Occipital lobe (tissue), 3 donors: ENCODE measurements at places on chromosomes 1 and 21. TPM values are rescaled to one million over a fixed set of nuclear protein-coding genes. Genes with fewer than 3 reads are reported as not detected.

DNA sequence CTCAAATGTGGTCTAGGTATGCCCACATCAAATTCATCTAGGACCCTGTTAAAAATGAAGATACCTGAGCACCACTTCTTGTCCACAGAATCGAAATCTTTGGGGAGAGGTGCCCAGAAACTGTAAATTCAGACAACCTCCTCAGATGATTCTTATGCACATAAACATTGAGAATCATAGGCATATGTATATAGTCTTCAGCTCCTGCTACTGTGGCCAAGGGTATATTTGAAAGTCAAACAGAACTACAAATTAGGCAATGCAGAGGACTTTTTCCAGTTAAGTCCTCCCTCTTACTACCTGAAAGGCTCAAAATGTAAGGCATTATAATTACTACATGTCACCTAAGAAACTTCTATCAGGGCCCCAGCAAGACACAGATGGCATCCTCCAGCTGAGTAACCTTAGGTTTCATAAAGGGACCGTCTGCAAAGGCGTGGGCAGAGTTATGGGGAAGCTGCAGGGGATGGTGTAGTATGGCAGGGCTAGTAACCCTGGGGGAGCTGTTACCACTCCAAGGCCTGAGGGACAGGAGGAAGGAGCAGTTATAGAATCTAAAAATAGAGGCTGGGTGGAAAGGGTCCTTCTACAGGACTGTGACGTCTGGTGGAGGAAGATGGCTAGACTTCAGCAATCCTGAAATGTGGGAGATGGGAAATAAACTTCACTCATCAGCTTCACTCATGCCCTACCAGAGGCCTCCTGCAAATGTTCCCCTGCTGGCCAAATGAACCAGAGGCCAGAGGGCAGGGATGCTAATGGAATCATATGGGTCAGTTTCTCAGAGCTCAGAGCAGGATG lies 46.3 kb downstream of the DAB1 start:
- DNase-seq, result no peak

DNA sequence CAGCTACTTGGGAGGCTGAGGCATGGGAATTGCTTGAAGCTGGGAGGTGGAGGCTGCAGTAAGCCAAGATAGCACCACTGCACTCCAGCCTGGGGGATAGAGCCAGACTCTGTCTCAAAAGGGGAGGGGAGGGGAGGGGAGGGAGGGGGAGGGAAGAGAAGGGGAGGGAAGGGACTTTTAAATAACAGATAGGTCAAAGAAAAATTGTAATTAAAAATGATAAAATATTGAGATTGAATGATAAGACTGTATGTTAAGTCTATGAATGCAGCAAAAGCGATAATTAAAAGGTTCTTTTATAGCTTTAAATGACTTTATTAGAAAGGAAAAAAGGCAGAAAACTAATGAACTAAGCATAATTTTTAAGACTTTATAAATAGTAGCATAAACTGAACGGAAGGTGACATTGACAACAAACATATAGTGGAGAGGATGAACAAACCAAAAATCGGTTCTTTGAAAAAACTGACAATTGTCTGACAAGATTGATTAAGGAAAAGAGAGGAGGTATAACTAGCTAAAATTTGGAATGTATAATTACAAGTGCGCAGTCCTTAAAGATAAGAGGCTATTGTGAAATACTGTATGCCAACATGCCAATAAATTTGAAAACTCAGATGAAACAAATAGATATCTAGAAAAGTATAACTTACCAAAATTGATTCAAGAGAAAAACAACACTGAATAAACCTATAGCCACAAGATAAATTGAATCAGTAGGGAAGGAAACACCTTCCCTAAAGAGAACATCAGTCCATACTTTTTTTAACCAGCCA lies 8.4 kb downstream of the SPOCD1 start:
- DNase-seq, result no peak

CYP4A22 gene
- total RNA-seq, result not detected

DNA sequence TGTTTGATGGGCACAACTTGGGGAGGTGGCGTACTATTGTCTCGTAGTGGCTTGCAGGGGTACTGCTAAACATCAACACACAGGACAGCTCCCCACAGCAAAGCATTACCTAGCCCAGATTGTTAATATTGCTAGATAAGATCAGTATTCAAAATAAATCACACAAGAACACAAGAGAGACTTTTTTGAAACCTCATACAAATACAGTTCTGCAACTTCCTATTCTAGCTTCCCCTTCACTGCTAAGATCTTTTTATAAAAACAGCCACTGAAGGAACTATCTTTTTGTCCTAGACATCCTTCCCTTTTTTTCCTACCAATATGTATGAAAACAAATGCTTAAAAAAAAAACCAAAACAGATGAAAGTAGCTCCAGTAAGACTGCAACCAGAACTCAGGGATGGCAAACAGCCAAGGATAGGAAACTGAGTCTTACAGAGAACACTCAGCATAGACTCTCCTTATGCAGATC lies 137.8 kb upstream of the KRTAP19-8 start:
- no peak for DNase-seq

DNA sequence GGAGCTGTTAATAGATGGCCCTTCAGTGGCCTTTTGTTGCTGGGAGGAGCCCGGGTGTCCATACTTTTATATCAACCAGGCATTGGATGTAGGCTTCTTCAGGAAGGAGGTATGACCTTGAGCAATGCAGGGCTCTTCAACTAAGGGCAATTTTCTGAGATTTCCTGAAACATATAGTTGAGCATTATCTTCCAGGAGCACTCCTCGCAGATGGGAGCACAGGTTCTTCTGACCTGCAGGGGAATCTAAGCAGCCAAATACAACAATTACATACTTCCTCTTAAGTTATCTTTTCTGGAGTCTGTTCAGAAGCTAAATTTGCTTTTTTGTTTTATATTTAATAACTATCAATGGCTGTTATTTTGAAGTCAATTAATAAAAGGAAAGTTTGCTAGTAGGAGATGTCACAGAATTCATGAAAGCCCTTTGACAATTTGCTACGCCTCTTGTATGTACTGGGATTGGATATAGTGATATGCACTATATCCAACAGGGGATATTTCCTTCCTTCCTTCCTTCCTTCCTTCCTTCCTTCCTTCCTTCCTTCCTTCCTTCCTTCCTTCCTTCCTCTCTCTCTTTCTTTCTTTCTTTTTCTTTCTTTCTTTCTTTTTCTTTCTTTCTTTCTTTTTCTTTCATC lies 422.6 kb upstream of the NEGR1 start:
- no peak for DNase-seq

DNA sequence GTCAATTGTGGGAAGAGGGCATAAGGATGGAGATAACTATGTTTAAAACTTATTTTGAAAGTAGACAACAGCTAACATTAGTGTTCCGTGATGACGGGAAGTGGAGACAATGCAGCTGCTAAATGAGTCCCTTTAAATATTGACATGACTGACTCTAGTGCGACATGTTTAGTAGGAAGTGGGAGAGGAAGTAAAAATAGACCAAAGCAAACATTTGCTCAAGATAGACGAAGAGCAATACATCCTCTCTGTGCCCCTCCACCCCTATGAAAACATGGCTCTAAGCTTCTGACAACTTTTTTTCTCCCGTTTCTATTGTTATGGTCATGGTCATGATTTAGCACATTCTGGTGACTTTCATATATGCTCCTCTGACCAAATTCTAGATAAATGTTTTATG lies 60.0 kb upstream of the HMCN1 start:
- no peak for DNase-seq

C1orf185 gene
- not detected for total RNA-seq

DNA sequence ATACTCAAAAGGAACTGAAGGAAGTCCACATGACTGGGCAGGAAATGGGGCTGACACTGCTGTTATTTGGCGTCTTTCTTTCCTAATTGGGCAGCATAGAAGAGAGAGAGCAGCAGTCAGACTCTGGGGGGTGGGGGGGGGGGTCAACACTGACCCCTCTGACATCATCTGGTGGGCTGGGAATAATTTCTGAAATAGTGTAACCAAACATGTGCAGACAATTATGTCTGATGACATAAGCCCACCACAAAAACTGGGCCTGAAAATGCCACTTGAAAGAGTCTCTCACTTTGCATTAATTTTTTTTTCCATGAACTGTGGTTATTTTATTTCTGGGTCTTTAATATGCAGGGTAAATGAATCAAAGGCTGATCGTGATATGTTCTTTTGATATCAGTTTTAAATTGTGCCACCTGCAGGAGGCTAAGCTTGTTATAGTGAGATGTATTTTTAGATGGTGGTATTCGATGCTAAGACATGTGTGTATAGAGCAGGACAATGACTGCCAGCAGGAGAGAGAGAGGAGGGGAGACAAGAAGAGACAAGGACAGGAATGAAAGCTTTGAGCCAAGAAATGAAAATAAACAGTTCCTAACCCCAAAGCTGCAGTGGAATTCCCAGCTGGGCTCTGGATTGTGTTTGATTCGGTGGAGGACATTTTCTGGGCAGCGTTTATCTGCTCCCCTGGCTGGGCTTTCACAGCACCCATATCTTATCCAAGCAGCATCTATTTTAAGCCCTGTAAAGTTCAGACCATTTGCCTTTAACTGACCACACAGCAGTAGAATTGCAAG lies 264.7 kb downstream of the PBX1 start:
- no peak for DNase-seq

GRCh38 chr1:208279826-208280588 lies 35.8 kb upstream of the PLXNA2 start:
- no peak for DNase-seq

GRCh38 chr21:31298618-31299269 lies 45.3 kb downstream of the TIAM1 start:
- DNase-seq, result no peak

DNA sequence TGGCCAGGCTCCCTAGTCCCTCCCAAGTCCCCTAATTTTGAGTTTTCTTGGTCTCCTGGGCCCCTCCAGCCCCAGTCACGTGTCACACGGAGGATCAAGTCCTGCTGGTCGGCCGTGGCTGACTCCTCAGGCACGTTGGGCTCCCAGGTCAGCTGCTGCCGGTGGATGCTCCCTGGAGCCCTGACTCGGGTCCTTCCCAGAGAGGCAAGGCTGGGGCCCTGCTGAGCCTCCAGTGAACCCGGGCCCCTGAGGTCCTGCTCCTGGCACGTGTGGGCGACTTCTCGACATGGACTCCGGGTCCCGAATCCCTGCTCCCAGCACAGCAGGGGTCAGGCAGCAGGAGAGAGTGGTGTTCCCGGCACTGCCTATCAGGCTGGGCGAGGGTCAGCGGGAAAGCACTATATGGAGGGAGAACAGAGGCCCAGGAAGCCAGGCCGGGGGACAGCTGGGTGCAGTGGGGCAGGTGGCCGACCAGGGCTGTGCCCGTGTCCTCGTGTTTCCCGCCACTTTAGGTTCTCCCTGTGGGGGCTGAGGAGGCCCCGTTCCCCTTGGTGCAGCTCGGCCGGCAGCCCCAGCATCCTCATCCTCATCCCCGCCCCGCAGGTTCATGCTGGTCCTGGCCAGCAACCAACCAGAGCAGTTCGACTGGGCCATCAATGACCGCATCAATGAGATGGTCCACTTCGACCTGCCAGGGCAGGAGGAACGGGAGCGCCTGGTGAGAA lies 13.2 kb downstream of the TMEM240 start:
- no peak for DNase-seq

- DNase-seq, result no peak
Measured at GRCh38 chr1:155174324-155175280, 953 bp downstream of the TRIM46 start.

RGS8 gene
- 7.8 TPM for total RNA-seq

DNA sequence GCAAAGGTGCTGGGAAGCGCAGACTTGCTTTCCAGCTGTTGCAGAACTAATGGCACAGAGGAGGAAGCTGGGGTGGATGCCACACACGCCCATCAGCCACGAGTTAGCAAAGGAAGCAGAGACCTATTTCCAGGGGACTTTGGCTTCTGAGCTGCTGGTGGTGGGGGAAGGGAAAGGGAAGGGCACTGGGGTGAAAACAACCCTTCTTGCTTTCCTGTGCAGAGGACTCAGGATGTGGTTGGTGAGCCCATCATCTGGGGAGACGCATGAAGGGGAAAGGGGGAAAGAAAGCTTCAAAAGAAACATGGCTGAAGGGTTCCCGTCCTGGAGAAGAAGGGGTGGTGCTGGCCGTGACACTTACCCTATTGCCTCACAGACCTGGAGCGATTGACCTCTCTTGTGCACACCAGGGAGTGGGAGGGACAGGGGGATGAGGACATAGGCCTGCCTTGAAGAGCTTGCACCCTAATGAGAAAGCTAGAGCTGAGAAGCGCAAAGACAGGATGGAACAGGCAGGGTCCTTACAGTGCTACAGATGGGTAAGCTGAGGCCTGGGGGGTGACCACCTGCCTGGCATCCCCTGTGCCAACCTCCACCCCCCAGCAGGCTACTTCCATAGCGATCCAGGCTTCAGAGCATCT lies 140.8 kb upstream of the RAB4A start:
- DNase-seq, result no peak

DNA sequence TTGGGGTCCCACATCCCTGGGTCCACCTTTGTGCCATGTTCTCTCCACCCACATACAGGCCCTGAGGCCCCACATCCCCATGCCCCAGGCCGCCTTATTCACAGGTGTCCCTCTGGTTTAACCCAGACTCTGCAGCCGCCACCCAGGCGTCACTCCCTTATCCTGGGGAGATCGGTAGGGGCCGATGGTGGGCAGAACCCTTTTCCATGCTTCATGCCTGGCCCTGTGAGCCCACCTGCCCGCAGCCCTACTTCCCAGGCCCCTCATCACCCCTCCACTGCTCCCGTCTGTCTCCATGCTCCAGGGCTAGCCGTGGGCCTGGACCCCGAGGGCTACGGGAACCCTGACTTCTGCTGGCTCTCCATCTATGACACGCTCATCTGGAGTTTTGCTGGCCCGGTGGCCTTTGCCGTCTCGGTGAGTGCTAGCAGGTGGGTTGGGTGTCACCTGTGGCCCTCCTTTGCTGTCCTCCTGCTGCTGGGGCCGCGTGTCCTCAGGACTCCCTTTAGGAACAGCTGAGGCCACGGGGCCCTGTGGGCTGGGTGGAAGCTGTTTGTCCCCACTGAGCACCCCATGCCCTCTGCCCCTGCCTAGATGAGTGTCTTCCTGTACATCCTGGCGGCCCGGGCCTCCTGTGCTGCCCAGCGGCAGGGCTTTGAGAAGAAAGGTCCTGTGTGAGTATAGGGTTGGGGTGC lies 12.2 kb downstream of the PSRC1 start:
- DNase-seq, result no peak

GRCh38 chr1:88802950-88803349 lies 88.4 kb downstream of the GTF2B start:
- DNase-seq, result no peak

- DNase-seq, result no peak
Measured at GRCh38 chr1:6508154-6508815, 16.8 kb upstream of the PLEKHG5 start.

SELE gene
- total RNA-seq, result 0.94 TPM

GRCh38 chr1:221331273-221332183 lies 410.4 kb downstream of the DUSP10 start:
- DNase-seq, result no peak

ADGRB2 gene
- 75.0 TPM for total RNA-seq

GRCh38 chr1:17719874-17720273 lies 35.3 kb upstream of the ACTL8 start:
- DNase-seq, result no peak

GRCh38 chr1:232951180-232951579 lies 769 bp downstream of the NTPCR start:
- no peak for DNase-seq

DNA sequence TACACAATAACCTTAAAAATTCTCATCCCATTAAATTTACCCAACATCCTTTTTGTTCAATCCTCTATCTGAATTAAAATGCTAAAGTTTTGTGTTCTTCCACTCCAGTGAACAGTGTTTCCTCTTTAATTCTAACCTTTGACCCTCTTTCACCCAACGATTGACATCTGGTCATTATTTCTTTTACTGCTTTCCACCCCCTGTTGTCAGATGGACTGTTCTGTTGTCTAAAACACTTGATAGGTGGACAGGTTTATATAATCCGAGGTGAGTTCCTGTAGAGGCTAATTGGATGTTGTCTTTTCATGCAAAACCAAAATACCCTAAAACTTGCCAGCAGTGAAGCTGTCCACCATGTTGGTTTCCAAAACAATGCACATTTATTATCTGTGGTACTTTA lies 73.4 kb upstream of the SERTAD4 start:
- DNase-seq, result no peak
